Stimulated activated CD4-positive, alpha-beta T cell treated with anti-CD3 and anti-CD28 coated beads, Interleukin-12 subunit alpha, Interleukin-12 subunit beta, amount 100 ng/mL, for 4 hours (primary cell): ENCODE measurements at places on chromosomes 7 and 10.

GRCh38 chr10:12949248-12949647, 52.3 kb downstream of the CCDC3 start:
- no peak for DNase-seq

GRCh38 chr7:20314198-20314597, 16.5 kb upstream of the ITGB8 start:
- no peak for DNase-seq

DNA sequence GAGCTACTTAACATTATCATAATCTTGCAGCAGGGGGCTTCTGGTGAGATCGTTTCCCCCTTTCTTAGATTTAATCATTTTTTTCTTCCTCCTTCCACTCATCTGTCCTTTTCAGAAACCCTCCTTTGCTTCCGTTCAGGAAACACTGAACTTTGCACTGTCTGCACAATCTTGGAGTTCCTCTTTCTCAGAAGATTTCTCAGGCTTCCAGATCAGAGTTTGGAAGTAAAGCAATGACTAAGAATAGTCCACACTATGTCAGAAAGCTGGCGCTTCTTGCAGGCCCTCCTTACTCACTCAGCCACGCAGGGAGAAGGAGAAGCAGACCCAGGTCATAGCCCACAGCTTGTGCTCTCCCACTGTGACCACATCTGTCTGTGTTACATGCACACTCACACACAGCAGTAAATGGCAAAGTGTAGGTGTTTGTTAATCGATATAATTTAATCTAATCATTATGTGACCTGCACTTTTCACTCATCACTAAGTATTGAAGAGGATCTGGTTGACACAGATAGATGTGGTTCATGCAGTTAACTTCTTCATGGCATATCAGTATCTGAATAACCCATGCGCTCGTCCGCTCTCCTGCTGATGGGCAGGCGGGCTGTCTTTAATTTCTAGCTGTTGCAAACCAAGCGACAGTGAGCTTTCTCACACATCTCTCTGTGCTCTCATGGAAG, 30.2 kb downstream of the ALOX5 start:
- DNase-seq, result no peak

- DNase-seq, result no peak
These were observed 76.7 kb upstream of the SAMD8 start for GRCh38 chr10:75034714-75035258.

GRCh38 chr7:81882086-81882485, 112.2 kb upstream of the HGF start:
- DNase-seq, result no peak

DNA sequence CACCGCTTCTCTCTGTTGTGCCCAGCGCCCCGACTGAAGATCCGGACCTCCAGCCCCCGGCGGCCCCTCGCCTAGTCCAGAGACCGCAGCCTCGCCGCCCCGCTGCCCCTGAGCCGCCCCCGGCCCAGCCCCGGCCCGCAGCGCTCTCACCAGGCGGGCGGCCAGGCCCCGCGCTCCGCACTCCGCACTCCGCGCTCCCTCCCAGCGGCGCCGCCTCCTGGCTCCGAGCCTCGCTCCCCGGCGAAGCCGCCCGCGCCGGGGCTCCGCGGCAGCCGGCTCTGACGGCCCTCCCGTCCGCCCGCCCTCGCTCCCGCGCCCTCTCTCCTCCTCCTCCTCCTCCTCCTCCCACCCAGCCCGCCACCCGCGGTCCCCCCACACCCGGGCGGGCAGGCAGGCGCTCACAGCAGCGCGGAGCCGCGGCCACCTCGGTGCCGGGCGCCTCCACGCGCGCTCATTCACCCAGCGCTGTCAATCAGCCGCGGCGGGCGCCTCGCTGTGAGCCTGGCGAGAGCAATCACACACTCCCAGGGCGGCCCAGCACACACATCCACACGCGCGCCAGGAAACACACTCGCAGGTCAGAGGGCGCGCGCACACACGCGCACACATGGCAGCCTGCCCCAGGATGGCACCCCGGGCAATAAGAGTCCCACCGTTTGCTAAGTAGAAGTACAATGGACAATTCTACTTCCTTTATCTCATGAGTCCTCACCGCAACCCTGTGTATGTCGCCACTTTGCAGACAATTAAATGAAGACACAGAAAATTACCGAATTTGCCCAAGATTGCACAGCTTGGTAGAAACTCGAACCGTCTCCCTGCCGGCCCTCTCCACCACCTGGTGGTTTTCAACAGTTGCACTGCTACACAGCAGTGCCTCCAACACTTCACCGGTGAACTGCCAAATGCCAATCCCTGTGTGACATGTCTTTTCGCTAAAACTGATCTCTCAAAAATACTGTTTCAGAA, at the start of gene PRRT4:
Gene PRRT4, minus strand, starts transcription at position 280 of the 969 bp plus-strand sequence.
- DNase-seq, result peak; percentile 40

DNA sequence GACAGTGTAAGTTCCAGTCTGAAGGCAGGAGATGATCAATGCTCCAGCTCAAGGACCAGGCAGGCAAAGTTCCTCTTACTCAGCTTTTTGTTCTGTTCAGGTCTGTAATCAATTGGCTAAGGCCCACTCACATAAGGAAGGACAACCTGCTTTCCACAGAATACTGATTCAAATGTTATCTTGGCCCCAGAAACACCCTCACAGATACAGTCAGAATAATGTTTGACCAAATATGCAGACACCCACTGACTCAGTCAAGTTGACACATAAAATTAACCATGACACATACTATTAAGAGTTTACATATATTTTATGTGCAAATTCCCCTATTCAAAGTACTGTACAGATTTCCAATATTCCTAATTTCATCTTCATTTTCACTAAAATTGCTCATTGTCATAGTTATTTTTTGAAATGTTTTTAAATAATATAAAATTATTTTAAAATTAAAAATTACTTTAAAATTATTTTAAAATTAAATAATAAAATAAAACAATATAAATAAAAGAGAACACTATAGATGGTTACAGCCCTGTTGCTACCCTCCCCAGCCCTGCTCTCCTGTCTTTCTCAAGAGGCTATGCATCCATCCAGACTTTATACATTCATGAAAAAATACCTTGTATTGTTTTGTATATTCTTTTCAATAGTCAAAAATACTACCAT, 59.4 kb downstream of the RAB11FIP2 start:
- DNase-seq, result no peak

- peak; percentile 64 for DNase-seq
These were observed 855 bp upstream of the PALD1 start for GRCh38 chr10:70477661-70478162.

GRCh38 chr10:35412003-35412723, 75.9 kb downstream of the CCNY start:
- DNase-seq, result no peak

DNA sequence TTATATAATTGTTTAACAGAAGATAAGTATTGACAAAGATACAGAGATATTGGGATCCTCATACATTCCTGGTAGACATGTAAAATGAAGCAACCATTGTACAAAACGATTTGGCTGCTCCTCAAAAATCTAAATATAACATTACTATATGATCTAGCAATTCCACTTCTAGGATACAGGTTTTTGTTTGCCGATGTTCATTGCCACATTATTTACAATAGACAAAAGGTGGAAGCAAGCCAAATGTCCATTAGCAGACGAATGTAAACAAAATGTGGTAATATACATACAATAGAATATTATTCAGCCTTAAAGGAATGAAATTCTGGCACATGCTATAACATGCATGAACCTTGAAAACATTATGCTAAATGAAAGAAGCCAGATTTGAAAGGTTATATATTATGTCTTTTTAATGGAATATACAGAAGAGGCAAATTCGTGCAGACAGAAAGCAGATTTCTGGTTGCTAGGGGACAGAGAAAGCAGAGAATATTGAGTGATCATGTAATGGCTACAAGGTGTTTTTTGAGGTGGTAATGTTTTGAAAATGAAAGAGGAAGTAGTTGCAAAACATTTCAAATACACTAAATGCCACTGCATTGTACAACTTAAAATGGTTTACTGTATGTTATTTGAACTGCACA, 44.9 kb downstream of the POLR1F start:
- DNase-seq, result no peak

DNA sequence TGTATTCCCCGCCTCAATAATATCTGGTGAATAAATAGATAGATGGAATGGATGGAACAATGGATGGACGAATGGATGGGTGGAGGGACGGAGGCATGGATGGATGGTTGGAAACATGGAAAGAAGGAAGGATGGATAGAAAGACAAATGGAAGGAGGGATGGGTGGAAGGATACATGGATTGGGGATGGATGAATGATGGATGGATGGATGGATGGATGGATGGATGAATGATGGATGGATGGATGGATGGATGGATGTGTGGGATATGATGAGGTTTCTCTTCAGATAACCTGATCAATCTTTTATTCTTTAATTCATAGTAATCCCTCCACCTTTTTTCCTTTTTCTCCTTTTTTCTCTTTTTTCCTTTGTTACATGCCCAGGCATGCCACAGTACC, 3.0 kb upstream of the AKR1B15 start:
- DNase-seq, result no peak

- DNase-seq, result no peak
These were observed 26.5 kb downstream of the NDUFB2 start for GRCh38 chr7:140723006-140723405.
